CD4-positive, alpha-beta T cell treated with Interferon alpha-2 for 1 hour (primary cell): ENCODE measurements at places on chromosomes 1 and 21.

- DNase-seq: no peak
These were observed 539.2 kb upstream of the OLFM3 start for GRCh38 chr1:102535829-102536505.

DNA sequence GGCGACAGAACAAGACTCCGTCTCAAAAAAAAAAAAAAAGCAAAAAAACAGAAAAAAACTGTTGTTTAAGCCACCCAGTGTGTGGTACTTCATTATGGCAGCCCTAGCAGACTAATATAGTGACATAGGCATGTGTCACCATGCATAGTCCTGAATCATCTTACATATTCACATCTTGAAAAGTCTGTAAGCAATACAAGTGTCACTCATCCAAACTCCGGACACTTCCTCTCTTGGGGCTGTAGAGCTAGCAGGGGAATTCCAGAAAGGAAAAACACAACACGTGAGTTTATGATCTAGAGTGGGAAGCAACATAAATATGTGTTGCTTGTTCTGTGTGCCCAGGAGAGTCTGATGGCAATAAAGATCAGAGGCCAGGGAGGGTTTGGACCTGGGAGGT is 81.6 kb upstream of the KCNE2 start:
- no peak for DNase-seq

- DNase-seq: no peak
These were observed at the start of gene OR10X1 for GRCh38 chr1:158579733-158580132. Gene OR10X1 (minus strand): TSS chr1:158579899. CDS start chr1:158579899, 0 bp downstream.

DNA sequence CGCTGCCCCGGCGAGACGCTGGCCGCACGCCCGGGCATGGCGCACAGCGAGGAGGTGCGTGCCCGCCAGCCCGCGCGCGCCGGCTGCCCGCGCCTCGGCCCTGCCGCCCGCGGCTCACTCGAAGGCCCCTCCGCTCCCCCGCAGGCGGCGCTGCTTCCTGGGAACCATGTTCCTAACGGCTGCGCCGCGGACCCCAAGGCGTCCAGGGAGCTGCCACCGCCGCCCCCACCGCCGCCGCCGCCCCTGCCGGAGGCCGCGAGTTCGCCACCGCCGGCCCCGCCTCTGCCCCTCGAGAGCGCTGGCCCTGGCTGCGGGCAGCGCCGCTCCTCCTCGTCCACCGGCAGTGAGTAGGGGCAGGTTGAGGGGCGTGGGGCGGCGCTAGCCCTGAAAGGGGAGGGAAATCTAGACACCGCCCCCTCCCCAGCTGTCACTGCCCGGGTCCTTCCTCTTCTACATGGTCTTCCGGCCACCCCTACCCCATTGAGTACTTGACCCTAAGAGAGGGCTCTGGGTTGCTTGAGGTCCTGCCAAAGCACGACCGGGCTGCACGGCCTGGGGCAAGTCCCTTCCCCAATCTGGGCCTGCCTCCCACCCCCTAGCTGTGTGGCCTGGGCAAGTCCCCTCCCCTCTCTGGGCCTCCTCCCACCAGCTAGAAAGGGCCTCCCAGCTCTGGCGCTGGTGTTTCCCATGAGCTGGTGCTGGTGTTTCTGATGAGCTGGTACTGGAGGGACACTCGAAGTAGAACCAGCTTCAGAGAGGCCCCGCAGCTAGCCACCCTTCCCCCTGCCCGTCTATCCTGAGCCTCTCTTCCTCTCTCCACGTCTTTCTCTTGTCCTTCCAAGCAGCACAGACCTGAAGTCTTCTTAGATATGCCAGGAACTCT is 17.0 kb downstream of the TNFRSF25 start:
- no peak for DNase-seq

DNA sequence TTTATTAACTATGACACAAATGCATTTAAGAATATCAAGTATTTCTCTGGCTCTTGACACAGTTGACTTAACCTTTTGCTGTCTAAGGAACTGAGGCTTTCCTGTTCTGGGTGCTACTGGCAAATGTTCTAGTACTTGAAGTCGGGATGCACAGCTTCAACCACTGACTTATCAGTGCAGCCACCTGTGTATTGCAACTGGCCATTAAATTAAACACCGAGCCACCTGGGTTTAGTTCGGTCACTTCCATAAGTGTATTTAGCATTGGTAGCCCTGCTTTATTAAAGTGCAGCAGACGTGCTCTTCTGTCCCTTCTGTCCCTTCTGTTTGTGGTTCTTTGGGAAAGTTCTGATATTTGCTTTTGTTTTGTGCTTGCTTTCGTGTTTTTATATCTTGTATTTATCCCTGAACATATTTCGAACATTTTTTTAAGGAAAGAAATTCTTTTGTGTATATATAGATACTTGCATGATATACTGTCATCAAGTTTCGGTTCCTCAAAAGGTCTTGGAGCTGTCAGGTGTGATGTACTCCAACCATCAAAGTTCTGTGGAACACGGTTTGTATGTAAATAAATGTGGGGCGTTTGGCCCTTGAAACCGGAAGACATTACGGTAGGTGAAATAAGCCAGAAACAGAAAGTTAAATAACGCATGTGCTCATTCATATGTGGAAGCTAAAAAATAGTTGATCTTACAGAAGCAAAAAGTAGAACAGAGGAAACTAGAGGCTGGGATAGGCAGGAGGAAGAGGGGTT is 297.9 kb upstream of the GREM2 start:
- no peak for DNase-seq

GRCh38 chr21:44942566-44942965 is 2.7 kb downstream of the SLX9 start:
- DNase-seq: no peak

DNA sequence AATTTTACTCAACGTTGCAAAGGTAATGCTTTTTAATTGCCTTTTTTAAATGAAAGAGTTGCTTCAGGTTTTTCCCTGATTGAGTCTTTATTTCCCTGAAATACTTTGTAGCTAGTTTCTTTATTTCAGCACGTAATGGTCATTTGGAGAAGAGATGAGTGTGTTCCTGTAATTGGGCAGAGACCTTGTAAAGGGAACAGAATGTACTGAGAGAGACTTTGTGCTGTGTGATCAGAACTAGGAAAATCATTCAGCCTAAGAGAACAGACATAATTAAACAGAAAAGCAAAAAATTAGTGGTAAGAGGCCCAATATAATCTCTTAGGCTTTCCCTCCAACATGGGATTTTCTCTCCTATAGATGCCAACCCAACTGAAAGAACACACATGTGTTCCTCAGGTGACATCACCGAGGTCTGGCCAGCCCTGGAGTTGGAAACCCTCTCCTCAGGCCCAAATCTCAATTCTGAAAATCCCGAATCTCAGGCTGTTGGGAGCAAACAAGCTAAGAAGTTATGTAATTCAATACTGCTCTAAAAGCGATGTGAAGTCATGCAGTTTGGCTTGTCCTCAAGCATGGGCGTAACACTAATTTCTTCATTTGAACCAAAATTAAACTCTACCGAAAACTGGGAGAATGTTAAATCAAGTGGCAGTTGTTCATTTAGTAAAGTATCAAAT is 102.0 kb downstream of the TGFB2 start:
- DNase-seq: no peak

DNA sequence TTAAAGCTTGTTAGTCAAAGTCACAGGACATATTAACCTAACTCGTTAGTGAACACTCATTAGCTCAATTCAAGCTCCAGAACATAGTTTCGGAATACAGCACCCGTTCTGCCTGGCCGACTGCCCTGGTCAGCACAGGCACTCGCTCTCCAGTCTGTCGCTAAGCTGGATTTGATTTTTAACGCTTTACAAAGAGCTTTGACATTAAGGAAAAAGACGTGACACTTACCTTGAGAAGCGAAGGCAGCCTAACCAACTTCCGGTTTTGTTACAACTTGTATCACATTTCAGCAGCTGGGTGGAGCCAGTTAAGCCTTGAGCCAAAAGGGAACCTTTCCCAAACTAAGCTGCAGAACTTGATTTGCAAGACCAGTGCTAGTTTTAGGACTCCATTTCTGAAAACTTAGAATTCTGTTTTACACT is at the start of gene FRRS1:
TSS of gene FRRS1 (minus strand) at position 258 of the 423 bp plus-strand sequence. CDS start 17,867 bp downstream, outside the sequence.
- peak; percentile 39 for DNase-seq

GRCh38 chr1:180950321-180950720 is 37.6 kb downstream of the KIAA1614 start:
- no peak for DNase-seq

GRCh38 chr1:113190930-113191329 is 117.9 kb downstream of the LRIG2 start:
- DNase-seq: no peak

- no peak for DNase-seq
These were observed 207.9 kb upstream of the C1orf87 start for GRCh38 chr1:60281360-60281932.

- DNase-seq: no peak
These were observed 5.2 kb downstream of the KHDC4 start for GRCh38 chr1:155929057-155929456.

- no peak for DNase-seq
These were observed 38.0 kb downstream of the NUAK2 start for GRCh38 chr1:205283270-205284147.

- peak; percentile 18 for DNase-seq
These were observed 6.5 kb downstream of the MRPS15 start for GRCh38 chr1:36457691-36458090.

- DNase-seq: peak; percentile 68
These were observed 9.2 kb upstream of the SFPQ start for GRCh38 chr1:35202048-35202719.

- peak; percentile 14 for DNase-seq
These were observed 14.9 kb downstream of the SLC1A7 start for GRCh38 chr1:53127546-53127945.

DNA sequence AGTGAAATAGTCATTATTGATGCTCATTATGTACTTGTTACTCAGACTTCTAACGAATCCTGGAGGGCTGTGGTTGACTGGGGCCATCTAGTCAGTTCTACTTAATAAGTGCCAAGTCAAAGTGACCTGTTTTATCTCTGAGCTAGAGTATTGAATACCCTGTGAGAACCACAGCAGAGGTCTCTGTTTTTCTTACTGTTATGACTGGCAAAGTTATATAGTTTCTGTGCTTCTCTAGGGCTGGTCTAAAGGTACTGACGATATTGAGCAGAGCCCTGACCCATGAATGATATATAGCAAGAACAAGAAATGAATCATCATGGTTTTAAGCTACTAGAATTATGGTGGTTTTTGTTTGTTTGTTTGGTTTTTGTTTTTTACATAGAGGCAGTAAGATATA is 555.8 kb downstream of the PLA2G4A start:
- DNase-seq: no peak

DNA sequence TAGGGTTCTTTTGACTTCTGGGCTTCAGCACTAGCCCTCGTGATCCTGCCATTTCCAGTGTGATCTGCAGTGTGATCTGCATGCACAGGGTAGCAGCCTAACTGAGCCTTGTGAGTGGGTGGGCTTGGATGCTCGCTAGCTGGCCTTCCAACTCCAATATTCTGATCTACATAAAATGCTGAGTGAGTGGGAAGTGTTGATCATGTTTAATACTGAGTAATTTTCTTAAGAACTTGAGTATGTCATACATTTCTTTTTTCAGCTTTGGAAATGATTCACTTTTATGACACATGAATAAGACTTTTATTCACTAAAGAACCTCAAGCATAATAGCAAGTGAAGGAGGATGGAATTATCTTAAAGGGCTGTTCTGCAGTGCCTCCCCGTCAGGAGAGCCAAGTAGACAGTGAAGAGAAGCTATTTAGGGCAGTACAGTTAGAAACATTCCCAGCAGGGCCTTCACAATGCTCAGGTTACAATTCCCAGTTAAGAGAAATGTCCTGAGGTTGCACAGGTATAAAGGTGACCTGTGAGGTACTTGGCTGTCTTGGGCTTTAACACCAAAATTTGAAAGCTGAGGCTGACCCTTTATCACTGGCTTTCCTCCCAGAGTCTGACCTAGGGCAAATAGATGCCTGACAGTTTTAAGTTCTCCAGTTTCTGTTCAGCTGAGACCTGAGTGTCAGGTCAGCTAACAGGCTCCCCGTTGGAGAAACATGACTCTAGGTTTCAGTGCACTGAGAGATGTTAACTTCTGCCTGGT is 29.1 kb upstream of the LRRC8C start:
- no peak for DNase-seq

DNA sequence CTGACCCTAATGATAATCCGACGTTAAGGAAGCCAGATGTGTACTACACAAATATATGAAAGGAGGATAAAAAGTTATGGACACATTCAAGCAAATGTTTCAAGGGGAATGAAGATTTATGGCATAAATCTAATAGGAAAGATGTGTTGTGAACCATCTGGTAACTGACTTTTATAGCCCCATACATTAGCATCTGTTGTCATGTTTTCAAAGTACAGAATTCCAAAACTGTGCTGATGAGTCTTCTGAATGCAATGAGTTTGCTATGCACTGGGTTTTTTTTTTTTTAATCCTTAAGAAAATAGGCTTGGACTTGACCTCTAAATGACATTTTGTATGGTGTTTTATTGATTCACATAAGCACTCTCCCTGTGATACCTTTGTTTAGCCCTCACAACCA is 158.5 kb upstream of the ESRRG start:
- DNase-seq: no peak

GRCh38 chr1:181769846-181770245 is 286.5 kb downstream of the CACNA1E start:
- no peak for DNase-seq

GRCh38 chr1:113657126-113657525 is 102.2 kb downstream of the PHTF1 start:
- no peak for DNase-seq

DNA sequence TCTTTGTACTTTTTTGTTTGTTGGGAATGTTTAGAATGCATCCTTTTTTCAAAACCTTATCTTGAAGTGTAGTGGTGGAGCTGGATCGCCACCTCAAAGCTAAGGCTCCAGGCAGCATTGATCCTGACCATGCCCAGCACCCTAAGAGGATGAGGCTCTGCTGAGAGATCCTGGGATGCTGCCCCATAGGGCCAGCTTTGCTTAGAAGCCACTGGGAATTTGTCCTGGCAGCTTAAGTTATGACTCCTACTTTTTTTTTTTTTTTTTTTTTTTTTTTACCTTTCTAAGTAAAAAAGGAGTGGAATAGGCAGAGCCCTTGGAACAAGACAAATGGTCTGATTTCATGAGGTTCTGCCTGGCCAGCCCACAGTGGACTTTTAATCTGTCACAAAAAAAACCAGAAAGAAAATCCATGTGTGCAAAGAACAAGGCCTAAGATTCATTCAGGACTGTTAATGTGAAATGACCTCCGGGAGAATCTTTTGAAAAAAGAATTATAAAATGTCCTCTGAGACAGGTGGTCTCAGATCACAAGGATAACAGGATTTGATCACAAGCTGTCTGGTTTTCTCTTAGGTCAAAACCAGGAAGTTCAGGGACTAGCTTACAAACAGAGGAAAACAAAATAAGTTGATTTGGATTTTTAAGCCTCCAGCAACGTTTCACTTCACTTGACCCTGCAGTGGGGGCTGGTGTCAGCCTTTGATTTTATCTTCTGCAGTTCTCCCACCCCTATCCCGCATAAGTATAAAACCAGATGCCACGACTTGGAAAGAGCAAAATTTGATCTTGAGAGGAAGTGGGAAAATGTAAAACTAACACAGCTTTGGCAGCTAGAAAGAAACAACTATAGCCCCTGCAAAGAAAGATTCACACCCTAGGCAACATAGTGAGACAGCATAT is 25.9 kb upstream of the RAP1A start:
- DNase-seq: no peak

- no peak for DNase-seq
These were observed 285.1 kb downstream of the CACNA1E start for GRCh38 chr1:181768211-181768929.
